ENCODE measurements at places on chromosomes 7 and 10.

- DNase-seq = no peak
These were observed 4.0 kb downstream of the HDAC9 start for GRCh38 chr7:18499407-18500177.

DNA sequence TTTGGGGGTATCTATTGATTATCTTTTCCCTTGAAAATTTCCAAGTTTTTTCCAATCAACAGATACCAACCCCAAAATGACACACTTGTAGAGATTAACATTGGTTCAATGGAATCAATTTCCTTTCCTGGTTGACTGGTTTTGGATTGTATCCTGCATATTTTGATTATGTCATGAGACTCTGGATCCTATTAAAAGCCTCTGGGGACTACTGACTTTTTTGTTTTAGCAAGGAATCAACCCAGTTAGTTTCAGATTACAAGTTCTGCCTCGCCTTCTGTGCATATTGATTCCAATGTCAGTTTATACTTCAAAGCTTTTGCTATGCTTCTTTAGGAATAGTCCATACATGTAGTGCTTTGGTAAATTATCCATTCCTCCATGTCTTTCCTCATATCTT, 29.2 kb downstream of the COPG2 start:
- no peak for DNase-seq

DNA sequence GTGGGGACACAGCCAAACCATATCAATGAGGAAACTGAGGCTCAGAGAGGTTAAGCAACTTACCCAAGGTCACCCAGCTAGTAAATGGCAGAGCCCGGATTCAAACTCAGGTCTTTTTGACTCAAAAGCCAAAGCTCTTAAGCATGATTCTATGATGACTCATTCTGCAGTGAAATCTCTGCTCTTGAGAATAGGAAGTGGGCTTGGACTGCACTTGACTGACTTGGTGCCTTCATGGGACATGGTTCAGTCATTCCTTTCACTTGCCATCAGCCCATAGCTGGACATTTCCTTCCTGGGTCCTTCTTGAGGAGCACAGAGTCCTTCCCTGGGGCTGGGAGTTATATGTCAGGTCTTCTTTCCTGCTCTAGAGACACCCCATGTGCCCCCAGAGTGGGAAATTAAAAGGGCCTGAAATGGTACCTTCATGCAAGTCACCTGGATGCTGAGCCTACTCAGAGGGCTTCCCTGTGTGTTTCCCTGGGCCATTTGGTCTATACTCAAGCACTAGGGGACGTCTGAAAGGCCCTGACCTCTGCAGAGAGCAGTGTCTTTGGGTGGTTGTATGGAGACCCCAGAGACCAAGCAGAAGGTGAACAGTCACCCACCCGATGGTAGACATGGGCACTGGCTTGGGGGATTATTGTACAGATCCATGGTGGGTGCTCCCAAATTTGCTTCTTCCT, 62.4 kb upstream of the SDK1 start:
- no peak for DNase-seq

- no peak for DNase-seq
These were observed 180.5 kb downstream of the TAX1BP1 start for GRCh38 chr7:27920281-27920946.

GRCh38 chr7:10618953-10619352, 354.7 kb upstream of the PHF14 start:
- no peak for DNase-seq

- DNase-seq = no peak
These were observed 32.6 kb downstream of the IMMP2L start for GRCh38 chr7:111529507-111530355.

DNA sequence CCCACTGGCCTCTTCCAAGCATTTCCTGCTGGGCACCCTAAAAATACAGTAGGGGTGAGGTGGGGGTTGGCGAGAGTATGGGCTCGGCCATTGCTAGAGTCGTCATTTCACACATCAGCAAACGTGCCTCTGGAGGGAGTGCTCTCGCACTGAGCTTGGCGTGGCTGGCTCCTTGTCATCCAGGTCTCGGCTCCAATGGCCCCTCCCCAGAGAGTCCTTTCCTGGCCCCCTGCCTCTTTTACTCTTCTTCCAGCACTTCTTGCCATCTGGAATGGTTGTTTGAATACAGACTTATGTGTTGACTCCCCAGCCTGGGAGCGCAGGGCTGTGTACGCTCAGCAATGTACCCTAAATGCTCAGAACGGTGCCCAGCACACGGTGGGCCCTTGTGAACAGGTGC, 18.8 kb downstream of the UNC5B start:
- no peak for DNase-seq

DNA sequence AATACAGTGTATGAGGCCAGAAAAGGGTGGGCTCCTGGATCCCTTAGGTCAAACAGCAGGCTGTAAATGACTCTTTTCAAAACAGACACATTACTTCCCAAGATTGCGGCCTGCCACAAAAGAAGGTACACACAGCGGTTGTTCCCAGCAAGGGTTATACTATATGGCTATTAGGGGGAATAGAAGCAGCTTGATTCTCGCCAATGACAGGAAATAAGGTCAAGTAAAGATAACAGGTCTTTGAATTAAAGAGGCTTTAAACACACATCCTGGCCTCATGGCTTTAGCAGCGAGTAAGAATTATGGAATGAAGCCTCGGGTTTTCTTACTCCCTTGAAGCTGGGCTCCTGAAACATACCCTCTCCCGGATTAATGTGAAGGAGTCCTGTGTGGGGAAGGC, 58.3 kb downstream of the CYP26A1 start:
- no peak for DNase-seq

DNA sequence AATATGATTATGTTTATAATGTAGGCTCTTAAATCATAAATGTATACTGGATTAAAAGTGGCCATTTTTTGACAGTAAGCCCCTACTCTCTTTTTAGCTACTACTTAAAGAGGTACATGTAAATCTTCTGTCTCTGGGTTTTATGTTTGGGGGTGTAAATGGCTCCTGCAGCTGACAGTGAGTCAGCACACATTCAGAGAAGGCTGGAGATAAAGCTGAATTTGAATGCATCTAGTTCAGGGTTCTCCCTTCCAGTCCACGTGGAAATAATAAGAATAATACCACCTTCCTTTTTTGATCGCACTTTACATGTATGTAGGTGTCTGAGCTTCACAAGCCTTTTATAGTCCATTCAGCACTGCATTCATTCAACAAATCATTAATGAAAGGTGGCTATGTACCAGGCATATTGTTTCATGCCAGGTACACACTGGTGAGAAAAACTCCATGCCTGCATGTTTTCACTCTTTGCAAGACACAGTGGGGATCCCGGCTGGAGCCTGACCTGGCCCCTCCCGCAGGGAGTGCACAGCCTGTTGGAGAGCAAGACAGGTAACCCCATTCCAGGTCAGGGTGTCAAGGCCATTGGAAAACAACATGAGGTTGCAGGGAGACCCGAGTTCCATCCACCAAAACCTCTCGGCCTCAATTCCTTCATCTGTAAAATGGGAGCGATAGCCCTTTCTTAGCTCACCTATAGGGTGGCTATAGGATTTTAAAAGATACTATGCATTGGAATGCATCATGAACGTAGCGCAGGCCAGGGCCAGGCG, 107.5 kb upstream of the ANLN start:
- DNase-seq = no peak

DNA sequence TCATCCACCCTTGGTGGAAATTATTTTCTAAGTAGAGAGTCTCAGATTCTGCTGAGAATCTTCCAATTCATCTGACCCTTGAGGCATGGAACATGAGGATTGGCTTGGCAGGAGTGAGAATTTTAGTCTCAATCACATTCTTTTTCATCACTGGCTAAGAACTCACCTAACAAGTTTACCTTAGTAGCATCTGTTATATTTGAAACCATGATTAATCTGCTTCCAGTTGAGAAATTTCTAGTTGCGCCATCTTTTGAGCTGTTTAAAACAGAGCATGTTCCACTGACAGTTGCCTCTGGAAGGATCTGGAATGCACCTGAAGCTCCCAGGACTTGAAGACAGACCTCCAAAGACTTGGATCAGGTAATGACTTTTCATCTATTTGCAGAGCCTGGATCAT, at the start of gene LIPK:
Gene LIPK, plus strand, starts transcription at position 292 of the 400 bp plus-strand sequence. CDS start 18,295 bp downstream, outside the sequence.
- DNase-seq = no peak

DNA sequence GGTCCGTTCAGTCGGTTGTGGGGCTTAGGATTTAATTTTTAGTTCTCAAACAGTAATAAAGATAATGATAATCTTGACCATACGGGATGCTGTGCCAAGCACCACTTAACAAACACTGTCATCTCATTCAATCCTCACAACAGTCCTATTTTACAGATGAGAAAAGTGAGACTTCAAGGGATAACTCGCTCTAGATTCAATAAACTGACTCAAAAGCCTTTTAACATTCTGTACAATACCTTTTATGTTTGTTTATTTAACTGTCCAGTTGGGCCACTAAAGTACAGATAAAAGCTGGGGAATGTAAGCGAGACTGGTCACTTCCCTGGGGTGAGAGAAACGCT, 437 bp upstream of the CFAP69 start:
- DNase-seq = no peak

DNA sequence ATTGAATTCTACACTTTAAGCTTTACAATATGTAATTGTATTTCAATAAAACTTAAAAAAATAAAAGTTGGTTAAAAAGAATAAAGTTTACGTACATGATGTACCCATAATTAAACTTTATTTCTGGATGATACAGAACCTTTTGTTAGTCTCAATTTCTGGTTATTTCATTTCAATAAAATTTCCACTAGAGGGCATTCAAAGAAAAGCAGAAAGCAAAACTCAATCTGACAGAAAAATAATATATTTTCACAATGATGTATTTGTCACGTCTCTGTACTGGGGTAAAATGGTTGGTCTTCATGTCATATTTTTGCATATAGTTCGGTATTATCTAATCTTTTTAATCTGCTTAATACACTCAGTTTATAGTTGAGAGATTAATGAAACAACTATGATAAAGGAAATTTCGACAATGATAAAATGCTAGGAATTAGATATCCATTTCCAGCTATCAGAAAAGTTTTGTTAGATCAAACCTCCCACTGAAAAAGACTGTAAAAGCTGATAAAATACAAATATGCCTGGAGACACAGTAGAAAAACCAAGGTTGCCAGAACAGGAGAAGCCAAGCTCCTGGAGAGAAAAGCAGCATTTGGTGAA, 27.4 kb downstream of the ASZ1 start:
- DNase-seq = no peak

DNA sequence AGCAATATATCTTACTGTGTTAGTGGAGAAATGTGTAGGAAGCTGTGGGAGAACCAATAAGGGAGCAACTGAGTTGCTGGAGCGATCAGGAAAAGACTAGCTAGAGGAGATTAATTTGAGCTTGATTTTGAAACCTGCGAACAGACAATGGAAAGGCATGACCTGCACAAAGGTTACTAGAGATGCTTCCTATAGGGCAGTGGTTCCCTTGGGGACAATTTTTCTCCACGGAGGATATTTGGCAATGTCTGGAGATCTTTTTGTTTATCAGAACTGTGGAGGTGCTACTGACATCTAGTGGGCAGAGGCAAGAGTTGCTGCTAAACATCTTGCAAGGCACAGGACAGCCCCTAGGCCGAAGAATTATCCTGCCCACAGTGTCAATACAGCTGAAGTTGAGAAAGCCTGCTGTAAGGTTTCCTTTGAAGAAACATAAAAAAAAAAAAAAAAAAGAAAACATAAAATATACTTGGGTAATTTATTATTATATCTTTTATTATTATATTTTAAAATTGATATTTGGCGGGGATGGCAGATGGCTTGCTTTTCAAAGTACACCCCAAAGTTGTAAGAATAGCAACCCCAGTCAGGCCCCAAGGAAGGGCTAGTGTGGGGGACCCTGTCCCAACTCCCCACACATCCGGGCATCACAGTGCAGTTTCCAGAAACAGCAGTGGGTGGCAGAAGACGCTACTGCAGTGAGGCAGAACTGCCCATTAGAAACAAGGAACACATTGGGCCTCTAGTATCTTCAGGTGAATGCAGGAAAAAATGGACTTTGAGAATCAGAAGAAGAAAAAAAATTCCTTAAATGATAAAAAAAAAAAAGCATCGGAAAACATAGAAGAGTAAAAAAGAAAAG, 481.6 kb downstream of the SH2D4B start:
- DNase-seq = no peak

GRCh38 chr10:130742941-130743675, 568.4 kb downstream of the TCERG1L start:
- no peak for DNase-seq

DNA sequence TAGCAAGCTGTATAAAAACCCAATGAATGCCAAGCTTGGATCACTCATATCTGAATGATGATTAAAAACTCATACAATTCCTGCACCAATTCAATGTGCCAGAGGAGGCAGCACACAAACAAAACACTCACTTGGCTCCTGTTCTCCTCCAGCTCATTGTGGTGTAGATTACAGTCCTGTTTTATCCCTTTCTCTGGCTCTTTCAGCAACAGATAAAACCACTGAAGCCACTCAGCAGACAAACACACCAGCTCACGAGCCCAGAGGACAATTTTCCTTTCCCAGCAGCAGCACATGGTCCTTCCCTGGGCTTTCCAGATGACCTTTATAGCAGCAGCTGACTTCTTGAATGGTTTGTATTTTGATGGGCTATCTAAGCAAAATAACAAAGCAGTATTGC, 107.3 kb upstream of the STARD3NL start:
- no peak for DNase-seq

DNA sequence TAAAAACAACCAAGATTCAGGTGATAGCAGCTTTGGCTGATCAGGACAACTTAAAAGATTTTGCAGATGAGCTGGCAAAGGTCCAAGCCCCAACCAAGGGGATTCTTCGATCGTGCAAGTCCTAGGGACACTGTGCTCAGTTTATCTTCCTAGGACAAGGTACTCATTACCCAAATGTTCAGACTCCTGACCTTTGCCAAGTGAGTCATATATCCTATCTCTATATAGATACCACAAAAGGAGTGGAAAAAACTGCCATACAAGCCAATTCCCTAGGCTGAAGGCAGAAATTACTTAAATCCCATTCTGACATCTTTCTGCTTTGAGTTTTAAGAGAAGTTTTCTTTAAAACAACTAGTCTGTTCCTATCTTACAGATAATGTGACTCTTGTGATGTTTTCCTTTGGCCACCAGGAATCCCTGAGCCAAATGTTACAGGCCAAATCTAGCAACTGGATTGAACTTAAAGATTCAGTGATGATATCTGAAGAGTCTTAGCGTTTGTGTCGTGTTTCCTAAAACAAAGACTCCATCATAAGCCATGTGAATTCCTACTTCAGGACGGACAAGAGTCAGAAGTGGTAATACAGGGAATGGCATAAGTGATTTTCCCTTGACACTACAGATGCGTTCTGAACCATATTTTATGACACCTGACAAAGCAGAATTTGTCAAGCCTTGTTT, 142.6 kb upstream of the ASAH2 start:
- no peak for DNase-seq

GRCh38 chr10:24661376-24661775, 62.3 kb downstream of the ARHGAP21 start:
- DNase-seq = no peak

DNA sequence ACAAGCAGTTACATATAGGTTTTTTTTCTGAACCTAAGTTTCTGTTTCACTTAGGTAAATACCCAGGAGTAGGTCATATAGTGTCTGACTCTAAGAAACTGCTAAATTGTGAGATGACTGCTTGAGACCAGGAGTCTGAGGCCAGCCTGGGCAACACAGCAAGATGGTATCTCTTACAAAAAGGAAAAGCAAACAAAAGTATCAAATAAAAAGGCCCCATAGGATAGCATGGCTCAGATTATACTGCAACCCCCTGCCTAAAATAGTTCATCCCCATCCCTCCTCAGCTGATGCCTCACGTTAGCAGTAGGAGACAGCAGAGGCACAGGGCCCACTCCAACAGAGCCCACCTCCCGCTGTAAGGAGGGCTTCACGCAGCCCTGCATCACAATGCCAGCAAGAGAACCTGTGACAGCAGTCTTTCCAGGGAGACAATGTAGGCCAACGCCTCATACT, 90.3 kb downstream of the SRPK2 start:
- DNase-seq = no peak

All from GF-D8 (cell line).